CD4-positive, alpha-beta T cell treated with Interferon gamma for 1 hour (primary cell): ENCODE measurements at places on chromosomes 2 and 18.

- DNase-seq, result no peak
These were observed 40.4 kb downstream of the VWA3B start for GRCh38 chr2:98127229-98127989.

DNA sequence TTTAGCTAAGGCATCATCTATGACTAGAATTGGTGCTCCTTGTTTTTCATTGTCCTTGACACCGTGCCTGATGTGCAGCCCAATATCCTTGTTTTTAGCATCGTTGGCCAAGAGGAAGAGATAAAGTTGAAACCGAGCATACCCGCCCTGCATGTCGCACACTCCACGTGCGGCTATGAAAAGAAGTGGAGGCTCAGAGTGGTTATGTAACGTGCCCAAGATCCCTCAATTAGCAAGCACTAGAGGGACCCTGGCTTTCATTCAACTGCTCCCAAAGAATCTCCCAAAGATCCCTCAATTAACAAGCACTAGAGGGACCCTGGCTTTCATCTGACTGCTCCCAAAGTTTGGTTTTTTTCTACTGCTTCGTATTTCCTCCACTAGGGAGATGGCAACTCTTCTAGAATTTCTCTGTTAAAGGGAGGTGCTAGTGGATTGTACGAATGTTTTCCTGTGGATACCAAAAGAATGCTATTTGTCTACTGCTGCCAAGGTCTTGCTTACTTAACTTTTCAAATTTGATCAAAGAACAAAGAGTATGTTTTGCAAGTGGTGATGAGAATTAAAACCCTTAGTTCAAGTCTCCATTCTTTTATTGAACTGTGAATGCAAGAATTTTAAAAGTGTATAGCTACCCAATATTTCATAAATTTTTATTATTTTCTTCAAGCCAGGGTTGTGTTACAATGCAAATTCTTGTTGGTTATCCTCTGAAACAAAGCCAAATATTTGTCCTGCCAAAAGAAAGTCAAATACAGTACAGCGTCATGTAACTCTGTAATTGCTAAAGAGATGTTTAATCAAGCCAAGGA lies 92.1 kb downstream of the AOX1 start:
- no peak for DNase-seq

GRCh38 chr2:239834143-239834542 lies 191.0 kb downstream of the NDUFA10 start:
- DNase-seq, result no peak

- DNase-seq, result no peak
These were observed 34.3 kb upstream of the PIEZO2 start for GRCh38 chr18:11183637-11184036.

DNA sequence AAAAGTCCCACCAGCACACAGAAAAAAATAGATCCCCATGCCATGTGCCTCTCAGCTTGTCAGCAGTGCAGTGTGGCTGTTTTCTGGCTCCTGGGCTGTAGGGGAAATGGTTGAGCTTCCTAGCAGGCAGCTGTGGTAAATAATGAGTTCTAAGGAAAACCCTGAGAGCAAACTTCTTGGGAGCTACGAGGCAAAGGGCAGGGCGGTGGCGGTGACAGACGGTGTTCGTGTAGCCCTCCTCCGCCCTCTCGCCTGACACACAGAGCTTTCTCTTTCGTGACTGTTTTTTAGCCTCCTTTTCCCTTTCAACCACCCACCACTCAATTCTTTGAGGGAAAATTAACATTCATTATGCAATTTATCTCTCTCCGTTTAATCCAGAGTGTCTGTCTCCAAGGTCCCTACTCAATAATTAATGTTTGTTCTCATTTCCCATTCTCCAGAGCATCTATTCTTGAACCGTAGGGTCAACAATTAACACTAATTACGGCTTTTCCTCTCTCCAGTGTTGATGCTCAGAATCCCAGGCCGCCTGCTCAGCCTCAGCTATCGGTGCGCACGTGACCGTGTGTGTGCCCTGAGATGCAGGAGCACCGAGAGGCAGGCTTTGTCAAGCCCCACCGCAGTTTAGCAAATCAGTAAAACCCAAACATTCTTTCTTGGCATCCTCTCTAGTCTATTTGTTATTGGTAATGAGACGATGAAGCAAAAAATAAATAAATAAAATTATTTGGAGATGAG lies 50.1 kb downstream of the KIAA2012 start:
- DNase-seq, result no peak

DNA sequence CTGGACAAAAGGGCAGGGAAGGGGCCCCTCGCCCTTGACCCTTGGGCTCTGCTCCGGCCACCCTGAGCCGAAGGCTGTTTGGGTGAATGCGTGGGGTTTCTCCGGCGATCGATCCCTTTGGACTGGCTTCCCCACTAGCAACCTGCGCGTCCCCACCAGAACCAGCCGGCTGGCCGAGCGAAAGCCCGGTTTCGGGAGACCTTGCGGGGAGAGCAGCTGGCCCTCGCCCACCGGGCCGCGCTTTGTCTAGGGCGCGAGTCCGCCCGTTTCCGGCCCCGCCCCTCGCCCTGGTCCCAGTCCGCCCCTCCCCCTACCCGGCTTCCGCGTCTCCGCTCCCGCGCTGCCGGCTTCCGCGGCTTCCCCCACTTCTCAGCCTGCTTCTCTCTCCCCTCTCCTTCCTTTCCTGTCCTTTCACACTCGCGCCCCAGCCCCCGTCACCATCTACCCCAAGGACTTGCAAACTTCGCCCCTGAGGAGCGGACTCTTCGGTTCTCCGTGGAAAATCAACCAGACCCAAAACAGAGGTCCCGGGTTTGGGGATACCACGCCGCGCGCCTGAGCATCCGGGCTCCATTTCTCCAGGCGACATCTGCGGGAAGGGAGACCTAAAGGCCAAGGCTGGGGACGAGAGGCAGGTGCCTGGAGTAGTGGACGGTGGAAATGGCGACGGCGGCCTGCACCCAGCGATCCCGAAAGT lies 48.0 kb upstream of the ATP6V1B1 start:
- no peak for DNase-seq
